WTC11 (cell line): ENCODE measurements at places on chromosomes 2 and 18. TPM values are rescaled to one million over a fixed set of nuclear protein-coding genes. Genes with fewer than 3 reads are reported as not detected.

DNA sequence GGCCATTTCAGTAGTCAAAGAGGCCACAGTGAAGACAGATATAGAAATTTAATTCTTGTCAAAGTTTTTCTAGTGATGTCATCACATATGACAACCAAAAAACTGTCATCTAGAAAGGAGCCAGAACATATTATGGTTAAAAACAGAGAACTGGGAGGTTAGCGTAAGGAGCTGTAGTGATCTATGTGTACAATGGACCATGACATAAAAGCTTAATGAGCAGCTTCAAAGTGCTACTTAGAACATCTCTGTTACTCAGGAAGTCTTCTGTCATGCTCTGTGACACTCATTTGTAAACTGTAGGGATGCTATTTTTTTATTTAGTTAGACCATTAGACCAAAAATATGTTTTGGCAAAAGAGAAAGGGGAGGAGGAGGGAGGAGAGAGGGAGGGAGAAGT, 57.3 kb downstream of the CMPK2 start:
- peaks cover 74% of the 10 kb centered on the region for H3K36me3 ChIP-seq
- peaks cover 43% of the 10 kb centered on the region for H3K27me3 ChIP-seq
- no peak for DNase-seq
- 0 out of 2 replicates have a peak, but pooled peaks cover 5% of the 10 kb centered on the region for H3K4me1 ChIP-seq
- no peak overlapping the region for H3K27ac ChIP-seq

DNA sequence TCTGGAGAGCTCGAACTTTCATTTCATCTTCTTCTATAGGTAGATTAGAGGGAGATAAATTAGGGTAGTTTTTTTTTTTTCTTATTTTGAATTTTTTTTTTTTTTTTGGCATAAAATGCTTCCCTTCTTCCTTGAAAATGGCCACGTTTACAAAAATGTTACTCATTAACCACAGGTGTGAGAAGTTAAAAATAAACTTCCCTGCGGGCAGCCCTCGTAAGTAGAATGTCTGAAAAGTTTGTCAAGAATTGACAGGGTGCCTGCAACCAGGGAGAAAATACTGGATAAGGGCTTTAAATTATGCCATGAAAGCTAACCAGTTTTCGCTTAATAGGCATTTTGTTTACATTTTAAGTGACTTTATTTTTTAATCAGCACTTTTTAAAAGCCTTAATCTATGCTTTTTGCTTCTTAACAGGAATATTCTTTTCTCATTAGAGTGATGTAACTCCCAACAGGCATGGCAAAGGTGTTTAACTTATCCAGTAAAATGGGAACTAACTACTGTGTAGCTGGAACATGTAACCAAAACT, 4.2 kb upstream of the FN1 start:
- no peaks in the 10 kb centered on the region for H3K27me3 ChIP-seq
- no peak for DNase-seq
- H3K27ac ChIP-seq = no peak overlapping the region
- no peaks in the 10 kb centered on the region for H3K36me3 ChIP-seq
- H3K4me3 ChIP-seq = no peak overlapping the region
- H3K4me1 ChIP-seq = peaks cover 32% of the 10 kb centered on the region

- no peaks in the 10 kb centered on the region; the same call in 1 of the 2 replicates for H3K27me3 ChIP-seq
- DNase-seq = no peak
- peaks cover 5% of the 10 kb centered on the region; the same call in 1 of the 2 replicates for H3K4me1 ChIP-seq
Observed at GRCh38 chr2:14303366-14304115, 329.0 kb upstream of the LRATD1 start.

DNA sequence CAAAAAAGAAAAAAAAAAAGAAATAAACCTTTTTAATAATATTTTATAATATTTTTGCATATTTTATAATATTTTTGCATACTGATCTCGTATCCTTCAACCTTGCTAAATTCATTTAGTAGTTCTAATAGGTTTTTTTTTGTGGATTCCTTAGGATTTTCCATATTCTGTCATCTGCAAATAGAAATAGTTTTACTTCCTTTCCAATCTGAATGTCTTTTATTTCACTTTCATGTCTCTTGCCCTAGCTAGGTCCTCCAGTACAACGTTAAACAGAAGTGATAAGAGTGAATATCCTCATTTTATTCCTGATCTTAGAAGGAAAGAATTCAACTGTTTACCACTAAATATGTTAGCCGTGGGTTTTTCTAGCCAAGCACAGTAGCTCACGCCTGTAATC, 13.7 kb downstream of the LMAN2L start:
- H3K27ac ChIP-seq = no peak overlapping the region
- no peaks in the 10 kb centered on the region for H3K4me1 ChIP-seq
- no peak overlapping the region for H3K4me3 ChIP-seq
- no peaks in the 10 kb centered on the region for H3K27me3 ChIP-seq
- peaks cover 40% of the 10 kb centered on the region for H3K36me3 ChIP-seq

- no peak for DNase-seq
- peaks cover 11% of the 10 kb centered on the region for H3K36me3 ChIP-seq
- peaks cover 11% of the 10 kb centered on the region for H3K4me1 ChIP-seq
- H3K27me3 ChIP-seq = no peaks in the 10 kb centered on the region
- no peak overlapping the region for H3K27ac ChIP-seq
Observed at GRCh38 chr2:137721733-137722132, 242.5 kb upstream of the HNMT start.

DNA sequence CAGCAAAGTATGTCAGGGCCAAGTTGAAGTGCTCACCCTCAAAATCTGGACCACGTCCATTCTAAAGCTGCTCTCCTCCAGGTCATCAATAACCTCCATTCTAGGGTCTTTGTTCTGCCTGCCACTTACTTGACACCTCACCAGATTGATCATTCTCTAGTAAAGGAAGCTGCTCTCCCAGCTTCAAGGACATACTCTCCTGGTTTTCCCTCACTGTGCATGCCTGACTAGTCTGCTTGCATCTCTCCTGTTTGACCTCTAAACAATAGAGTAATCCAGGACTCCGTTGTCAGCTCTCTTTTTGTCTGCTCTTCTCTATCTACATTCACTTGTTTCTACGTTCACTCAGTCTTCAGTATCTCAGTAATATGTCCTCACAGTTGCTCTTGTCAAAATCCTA, 59.1 kb downstream of the FRZB start:
- H3K36me3 ChIP-seq = no peaks in the 10 kb centered on the region
- no peak for DNase-seq
- H3K4me3 ChIP-seq = no peak overlapping the region
- H3K27me3 ChIP-seq = peaks cover 2% of the 10 kb centered on the region
- no peak overlapping the region for H3K27ac ChIP-seq

DNA sequence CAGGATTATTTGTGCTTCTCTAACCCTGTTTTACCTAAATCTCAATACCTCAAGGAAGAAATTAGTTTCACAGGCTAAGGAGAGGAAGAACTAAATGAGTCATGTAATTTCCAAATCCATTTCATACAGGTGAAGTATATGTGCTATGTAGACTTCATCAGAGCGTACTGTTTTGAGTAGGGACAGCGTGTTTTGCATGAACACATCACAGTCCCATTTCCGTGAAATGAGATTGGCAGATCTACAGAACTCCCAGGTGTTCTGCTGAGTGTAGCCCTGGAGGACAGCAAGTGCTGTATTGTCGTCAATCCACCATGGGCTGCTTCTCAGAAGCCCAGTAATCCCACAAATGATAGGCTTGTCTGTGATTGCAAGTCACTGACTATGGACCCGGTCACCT, 97.7 kb downstream of the XRCC5 start:
- no peaks in the 10 kb centered on the region for H3K27me3 ChIP-seq
- H3K4me1 ChIP-seq = peaks cover 12% of the 10 kb centered on the region
- H3K27ac ChIP-seq = no peak overlapping the region
- H3K4me3 ChIP-seq = no peak overlapping the region

GRCh38 chr2:80473796-80474195, 169.2 kb upstream of the LRRTM1 start:
- peaks cover 16% of the 10 kb centered on the region for H3K36me3 ChIP-seq
- H3K4me3 ChIP-seq = no peak overlapping the region
- DNase-seq = no peak
- H3K4me1 ChIP-seq = peaks cover 11% of the 10 kb centered on the region
- H3K27ac ChIP-seq = no peak overlapping the region

- H3K36me3 ChIP-seq = no peaks in the 10 kb centered on the region
- no peaks in the 10 kb centered on the region for H3K27me3 ChIP-seq
- DNase-seq = no peak
- 0 out of 2 replicates have a peak overlapping the region, but pooled peaks have one; percentile 39 for H3K27ac ChIP-seq
- H3K4me1 ChIP-seq = peaks cover 83% of the 10 kb centered on the region
- H3K4me3 ChIP-seq = no peak overlapping the region
Observed at GRCh38 chr2:105793196-105793975, 48.7 kb downstream of the NCK2 start.

GRCh38 chr2:25077789-25078169, 35.9 kb downstream of the EFR3B start:
- no peak overlapping the region for H3K4me3 ChIP-seq
- no peaks in the 10 kb centered on the region for H3K27me3 ChIP-seq
- no peak for DNase-seq
- H3K27ac ChIP-seq = peak overlapping the region; percentile 13; the same call in 1 of the 2 replicates
- H3K4me1 ChIP-seq = peaks cover 8% of the 10 kb centered on the region

DNA sequence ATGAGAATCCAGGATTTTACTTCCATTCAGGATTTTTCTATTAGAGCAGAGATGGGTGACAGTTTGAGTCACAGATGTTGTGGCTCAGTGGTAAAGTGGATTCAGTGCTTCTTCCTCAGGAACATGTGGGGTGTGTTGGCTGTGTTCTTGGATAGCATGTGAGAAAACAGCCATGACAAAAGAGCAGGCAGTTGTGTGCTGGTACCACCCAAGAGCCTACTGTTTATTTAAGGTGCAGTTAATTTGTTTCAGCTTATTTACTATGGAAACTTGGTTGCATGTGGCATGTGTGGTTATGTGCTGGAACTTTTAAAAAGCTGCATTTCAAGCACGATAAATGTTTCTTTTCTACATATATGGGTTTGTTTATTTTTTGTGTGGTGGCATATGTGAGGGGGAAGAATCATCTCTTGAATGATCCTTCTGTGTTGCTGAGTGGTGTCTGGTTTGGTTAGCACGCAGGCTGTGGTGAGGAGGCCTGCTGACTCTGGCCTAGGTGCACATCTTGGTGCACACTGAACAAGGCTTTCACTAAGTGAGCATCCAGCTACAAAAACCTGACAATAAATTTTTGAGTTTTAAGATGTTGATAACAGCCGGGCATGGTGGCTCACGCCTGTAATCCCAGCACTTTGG, 67.3 kb downstream of the SPTBN1 start:
- peaks cover 46% of the 10 kb centered on the region for H3K4me1 ChIP-seq
- DNase-seq = no peak
- H3K4me3 ChIP-seq = no peak overlapping the region
- peaks cover 15% of the 10 kb centered on the region for H3K36me3 ChIP-seq

DNA sequence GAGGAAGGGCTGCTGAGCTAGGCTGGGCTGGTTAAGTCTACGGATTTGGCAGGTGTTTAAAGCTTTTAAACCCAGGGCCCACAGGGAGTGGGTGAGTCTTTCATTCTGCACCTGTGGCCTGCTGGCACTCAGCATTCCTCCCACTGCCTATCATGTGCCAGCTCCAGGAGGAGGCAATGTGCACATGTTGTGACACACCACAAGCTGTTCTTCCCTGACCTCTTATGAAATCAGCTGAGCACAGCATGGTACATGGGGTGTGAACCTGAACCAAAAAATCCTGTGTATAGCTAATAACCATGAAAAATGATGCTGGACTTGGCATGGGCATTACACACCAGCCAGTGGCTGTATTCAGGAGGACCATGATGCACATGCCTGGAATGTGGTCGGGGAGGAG, 297.9 kb upstream of the MMADHC start:
- H3K36me3 ChIP-seq = no peaks in the 10 kb centered on the region
- H3K4me3 ChIP-seq = no peak overlapping the region
- no peak for DNase-seq
- no peaks in the 10 kb centered on the region for H3K27me3 ChIP-seq
- no peak overlapping the region for H3K27ac ChIP-seq

- no peak for DNase-seq
- H3K27me3 ChIP-seq = no peaks in the 10 kb centered on the region
- H3K4me3 ChIP-seq = no peak overlapping the region
Observed at GRCh38 chr2:191415101-191415500, 169.9 kb downstream of the MYO1B start.

GRCh38 chr2:7061921-7062320, 144.7 kb downstream of the RNF144A start:
- peaks cover 11% of the 10 kb centered on the region for H3K4me1 ChIP-seq
- H3K27me3 ChIP-seq = peaks cover 2% of the 10 kb centered on the region; the same call in 1 of the 2 replicates
- H3K4me3 ChIP-seq = no peak overlapping the region

DNA sequence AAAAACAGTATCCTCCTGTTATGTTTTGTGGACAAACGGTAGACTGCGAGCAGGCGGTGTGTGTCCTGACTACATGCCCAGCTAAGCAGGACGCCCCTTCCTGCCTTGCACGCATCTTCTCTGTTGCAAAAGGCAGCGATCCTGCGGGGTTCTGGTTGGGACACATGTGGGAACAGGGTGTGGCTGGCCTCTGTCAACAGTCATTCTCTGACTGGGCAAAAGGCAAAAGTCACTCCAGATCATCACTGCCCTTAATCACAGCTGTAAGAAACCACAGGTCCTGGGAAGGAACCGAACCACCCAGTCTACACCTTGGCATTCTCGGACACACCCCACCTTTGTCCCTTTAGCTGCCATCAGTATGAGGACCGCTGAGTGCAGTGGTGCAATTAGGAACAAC, 44.3 kb upstream of the TMEM87B start:
- no peak for DNase-seq
- no peak overlapping the region for H3K4me3 ChIP-seq
- no peaks in the 10 kb centered on the region for H3K27me3 ChIP-seq

GRCh38 chr2:68931799-68932198, 20.9 kb downstream of the GKN2 start:
- no peak for DNase-seq
- no peaks in the 10 kb centered on the region for H3K36me3 ChIP-seq
- H3K4me3 ChIP-seq = no peak overlapping the region

DNA sequence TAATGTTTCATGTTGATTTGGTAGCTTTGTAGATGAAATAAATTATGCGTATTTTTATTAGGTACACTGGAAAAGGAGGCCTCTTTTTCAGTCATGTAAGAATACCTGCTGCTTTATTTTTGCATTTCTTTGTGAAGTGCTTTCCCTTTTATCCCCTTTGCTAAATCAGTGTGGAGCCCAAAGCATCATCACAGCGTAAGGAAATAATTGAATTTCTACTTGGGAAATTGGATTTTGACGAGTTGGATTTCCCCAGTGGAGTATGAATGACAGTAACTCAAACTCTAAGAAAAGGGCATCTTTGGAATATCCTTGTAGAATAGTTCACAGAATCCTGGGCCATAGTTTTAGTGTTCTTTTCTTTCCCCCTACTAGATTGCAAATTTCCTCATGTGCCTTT, 97.2 kb downstream of the KCNJ3 start:
- DNase-seq = no peak
- H3K4me1 ChIP-seq = peaks cover 12% of the 10 kb centered on the region
- H3K27ac ChIP-seq = no peak overlapping the region
- no peaks in the 10 kb centered on the region for H3K27me3 ChIP-seq
- H3K36me3 ChIP-seq = no peaks in the 10 kb centered on the region

DNA sequence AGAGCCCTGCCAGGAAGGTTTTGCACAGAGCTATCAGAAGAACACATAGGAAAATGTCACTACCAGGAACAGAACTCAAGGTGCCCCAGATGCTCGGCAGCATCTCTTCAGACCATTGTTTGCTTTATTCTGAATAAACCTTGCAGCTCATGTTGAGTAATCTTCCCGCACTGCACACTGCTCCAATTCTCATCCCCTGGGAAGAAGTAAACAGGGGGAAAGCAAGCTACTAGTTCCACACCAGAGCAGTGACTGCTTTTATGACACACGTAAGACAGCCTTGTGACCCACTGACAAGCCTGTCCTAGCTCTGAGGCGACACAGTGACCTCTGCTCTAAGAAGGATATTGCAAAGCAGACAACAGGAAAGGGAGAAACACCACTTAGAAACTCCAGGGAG, 44.2 kb downstream of the NRP2 start:
- H3K27me3 ChIP-seq = no peaks in the 10 kb centered on the region
- H3K4me1 ChIP-seq = peaks cover 37% of the 10 kb centered on the region
- no peak for DNase-seq
- no peak overlapping the region for H3K4me3 ChIP-seq
- peaks cover 34% of the 10 kb centered on the region for H3K36me3 ChIP-seq
- no peak overlapping the region for H3K27ac ChIP-seq

GKN2 gene
- total RNA-seq = not detected in 3 replicates

SOS1 gene
- total RNA-seq = 28.4 to 33.9 TPM (median 28.7 TPM) in 3 replicates

LAMA1 gene
- total RNA-seq = 50.7 to 60.7 TPM (median 58.2 TPM) in 3 replicates

TFCP2L1 gene
- total RNA-seq = 3.3 to 4.3 TPM (median 3.7 TPM) in 3 replicates
